Activated T-helper 1 cell treated with anti-CD3 and anti-CD28 coated beads, Interleukin-2, amount 50 U/mL, for 16 hours (primary cell): ENCODE measurements at places on chromosomes 2 and 18.

GRCh38 chr18:13932285-13933025 lies 17.1 kb upstream of the MC2R start:
- DNase-seq: no peak

DNA sequence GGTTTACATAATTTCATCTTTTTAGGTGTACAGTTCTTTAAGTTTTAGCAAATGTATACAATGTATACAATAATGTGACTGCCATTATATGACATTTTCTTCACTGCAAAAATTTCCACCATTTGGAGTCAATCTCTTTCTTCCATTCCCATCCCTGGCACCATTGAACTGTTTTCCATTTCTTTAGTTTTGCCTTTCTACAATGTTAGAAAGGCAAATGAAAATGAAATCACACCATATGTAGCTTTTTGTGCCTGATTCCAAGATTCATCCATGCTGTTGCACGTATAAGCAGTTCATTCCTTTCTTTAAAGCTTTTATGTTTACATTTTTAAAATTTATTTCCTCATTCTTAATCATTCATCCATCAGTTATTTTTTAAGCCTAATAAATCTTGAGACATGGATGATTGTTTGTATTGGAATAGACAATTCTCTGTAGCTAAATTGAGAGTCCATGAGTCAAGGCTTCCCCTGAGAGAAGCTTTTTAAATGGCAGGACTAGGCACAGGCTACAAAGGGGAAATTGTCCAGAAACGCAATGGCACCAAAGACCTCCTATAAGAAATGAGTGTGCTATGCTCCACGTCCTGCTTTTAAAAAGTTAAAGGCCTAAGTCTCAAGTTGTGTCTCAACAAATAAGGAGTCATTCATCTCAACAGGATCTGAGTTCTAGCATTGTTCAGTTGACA lies 8.7 kb upstream of the COL5A2 start:
- DNase-seq: no peak

GRCh38 chr2:55239656-55240222 lies 7.3 kb downstream of the RPS27A start:
- DNase-seq: no peak

DNA sequence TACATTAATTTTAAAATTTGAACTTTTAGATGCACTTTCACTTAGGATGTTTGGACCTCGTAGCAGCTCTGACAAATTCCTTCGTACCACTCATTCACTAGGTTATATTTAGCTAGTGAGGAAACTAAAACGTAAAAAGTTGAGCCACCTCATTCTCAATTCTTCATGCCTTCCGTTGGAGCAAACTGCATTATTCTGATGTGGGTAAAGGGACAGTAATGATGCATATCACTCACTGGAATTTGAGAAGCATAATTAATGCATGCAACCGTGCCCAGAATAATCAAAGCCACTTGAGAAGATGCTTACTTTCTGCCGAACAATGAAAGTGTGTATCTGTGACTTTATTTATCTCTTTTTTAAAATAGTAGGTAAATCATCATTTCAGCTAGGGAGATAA lies 2.2 kb downstream of the CNOT9 start:
- DNase-seq: no peak

GRCh38 chr2:15299904-15300520 lies 261.1 kb downstream of the NBAS start:
- no peak for DNase-seq

DNA sequence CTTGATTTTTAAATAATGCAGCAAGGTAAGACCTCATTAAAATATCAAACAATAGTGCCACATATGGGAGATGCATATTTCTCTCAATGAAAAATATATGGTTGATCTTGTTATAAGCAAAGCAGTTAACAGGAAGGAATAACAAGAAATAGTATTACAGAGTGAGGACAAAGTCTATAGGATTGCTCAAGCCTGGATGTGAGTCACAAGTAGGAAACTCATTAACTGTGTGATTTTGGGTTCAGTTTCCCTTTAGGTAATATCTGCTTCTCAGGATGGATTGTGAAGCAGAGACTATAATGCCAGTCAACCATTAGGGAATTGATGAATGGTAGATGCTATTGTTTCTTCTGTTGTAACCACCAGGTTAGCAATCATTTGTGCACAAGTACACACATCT lies 42.9 kb upstream of the SPHKAP start:
- no peak for DNase-seq

- no peak for DNase-seq
Observed at GRCh38 chr18:2910261-2910660, 63.5 kb downstream of the EMILIN2 start.

DNA sequence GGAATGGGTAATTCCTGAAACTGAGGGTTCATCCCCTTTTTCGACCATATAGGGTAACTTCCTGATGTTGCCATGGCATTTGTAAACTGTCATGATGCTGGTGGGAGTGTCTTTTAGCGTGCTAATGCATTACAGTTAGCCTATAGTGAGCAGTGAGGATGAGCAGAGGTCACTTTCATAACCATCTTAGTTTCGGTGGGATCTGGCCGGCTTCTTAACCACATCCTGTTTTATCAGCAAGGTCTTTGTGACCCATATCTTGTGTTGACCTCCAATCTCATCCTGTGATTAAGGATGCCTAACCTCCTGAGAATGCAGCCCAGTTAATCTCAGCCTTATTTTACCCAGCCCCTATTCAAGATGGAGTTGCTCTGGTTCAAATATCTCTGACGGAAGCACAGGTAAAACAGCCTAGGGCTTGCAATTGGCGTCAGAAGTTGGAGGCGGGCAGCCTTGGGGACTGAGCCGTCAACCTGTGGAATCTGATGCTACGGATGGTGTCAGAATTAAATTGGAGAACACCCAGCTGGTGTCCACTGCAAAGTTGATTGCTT lies 19.5 kb downstream of the RALBP1 start:
- no peak for DNase-seq

DNA sequence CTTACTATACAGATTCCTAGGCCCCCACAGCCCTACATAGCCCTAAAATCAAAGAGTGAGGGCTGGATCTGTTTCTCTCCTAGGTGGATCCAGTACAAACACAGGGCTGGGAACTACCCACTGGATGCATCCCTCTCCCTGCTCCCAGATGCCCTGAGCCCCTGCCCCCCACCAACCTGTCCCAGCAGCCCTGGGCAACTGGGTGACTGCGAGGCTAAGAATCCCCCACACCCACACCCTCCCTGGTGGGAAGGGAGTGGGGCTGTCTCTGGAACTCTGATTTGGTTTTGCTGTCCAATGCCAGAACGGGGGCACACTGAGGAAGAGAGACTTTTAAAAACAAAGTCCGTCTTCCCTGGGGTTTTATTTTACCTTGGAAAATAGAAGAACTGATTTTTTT lies 113.1 kb downstream of the SMAD7 start:
- DNase-seq: no peak

GRCh38 chr18:27787547-27787946 lies 389.4 kb downstream of the CDH2 start:
- no peak for DNase-seq
